ENCODE measurements at places on chromosomes 3 and 15.

GRCh38 chr15:57732526-57733331 lies 26.2 kb downstream of the POLR2M start:
- peak; percentile 21 for DNase-seq

GRCh38 chr15:98683831-98684230 lies 35.5 kb downstream of the IGF1R start:
- DNase-seq: no peak

GRCh38 chr3:108021131-108021530 lies 69.7 kb downstream of the CD47 start:
- no peak for DNase-seq

DNA sequence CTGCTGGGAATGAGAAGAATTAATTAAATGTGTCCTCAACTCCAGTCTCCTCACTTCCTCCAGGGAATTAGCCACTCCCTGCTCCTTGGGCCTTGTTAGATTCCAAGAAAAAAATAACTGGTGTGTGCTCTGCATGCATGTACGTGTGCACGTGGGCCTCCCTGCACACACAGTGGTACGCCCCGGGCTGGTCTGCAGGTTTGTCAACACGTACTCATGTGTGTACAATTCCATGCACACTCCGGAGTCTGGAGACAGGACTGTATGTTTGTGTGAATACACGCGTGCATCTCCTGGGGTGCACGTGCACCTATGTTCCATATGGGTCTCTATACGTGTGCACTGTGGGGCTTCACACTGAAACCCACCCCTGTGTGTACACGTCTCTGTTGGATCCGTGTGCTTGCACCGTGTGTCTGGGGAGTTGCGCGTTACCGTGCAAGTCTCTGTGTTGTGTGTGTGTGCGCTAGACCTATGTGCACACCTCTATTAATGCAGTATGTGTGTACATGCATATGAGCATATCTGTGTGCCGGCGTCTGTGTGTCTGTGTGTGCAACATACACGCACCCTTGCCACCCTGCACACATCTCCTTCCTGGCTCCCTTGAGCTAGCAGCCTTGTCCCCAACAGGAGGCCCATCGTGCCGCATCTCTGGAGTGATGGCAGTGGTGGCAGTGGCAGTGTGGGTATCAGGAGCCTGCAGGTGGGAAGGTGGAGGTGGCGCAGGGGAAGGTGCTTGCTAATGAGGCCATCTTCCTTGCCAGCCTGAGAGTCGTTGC lies 210.1 kb downstream of the TBC1D2B start:
- DNase-seq: no peak

- DNase-seq: no peak
Measured at GRCh38 chr15:75354454-75354853, 7.6 kb downstream of the NEIL1 start.

DNA sequence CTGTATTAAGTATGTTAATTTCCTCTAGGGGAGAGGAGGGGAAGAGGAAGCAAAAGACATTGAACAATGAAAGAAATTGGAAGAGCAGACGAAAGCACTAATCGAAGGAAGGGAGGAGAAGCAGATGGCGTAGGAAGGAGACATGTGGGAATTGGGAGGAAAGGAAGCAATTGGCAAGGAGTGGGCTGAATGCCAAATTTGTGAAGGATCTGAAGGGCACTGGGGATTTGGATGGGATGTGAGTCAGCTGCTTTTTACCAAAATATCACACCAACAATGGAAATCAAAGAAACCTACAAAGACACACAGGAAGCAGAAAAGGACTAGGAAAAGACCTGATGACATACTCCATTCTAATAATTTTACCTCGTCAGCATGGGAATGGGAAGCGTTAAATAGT lies 1029.8 kb downstream of the ROBO1 start:
- no peak for DNase-seq

GRCh38 chr15:50873935-50874361 lies 34.5 kb upstream of the AP4E1 start:
- no peak for DNase-seq

GRCh38 chr3:44074181-44074580 lies 167.5 kb upstream of the TOPAZ1 start:
- no peak for DNase-seq

GRCh38 chr3:120113128-120114116 lies 19.2 kb upstream of the GSK3B start:
- DNase-seq: no peak

GRCh38 chr15:101085311-101085700 lies 166.1 kb downstream of the LRRK1 start:
- DNase-seq: no peak

GRCh38 chr3:172201870-172202236 lies 162.5 kb downstream of the FNDC3B start:
- DNase-seq: no peak

- DNase-seq: no peak
Measured at GRCh38 chr15:71752604-71753289, 57.6 kb upstream of the NR2E3 start.

GRCh38 chr3:46419816-46420215 lies 12.8 kb downstream of the CCRL2 start:
- DNase-seq: no peak

DNA sequence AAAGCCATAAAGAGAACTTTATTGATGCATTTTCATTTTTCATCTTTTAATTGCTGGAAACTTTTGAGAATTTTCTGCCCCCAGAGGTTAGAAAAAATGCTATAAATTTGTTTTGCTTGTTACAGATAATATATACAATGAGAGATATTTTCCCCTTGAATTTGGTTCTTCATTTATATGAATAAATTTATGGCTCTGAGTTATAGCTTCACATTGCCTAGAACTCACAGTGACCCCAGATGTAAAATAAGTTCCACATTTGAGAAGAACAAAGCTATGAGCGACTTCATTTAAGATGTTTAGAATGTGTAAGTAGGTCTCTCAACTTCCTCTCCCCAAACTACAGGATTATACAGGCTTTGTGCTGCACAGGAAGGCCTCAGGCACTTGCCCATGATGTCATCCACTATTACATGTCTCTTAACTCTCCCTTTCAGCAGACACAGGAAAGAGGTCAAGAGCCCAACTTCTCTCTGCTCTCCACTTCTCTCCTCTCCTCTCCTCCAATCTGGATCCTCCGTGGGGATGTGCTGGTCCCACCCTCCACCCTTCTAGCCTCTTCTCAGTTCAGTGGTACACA lies 92.8 kb downstream of the DUT start:
- no peak for DNase-seq

GRCh38 chr3:134846911-134847317 lies 51.9 kb downstream of the EPHB1 start:
- DNase-seq: no peak

GRCh38 chr15:62050115-62050514 lies 10.1 kb downstream of the VPS13C start:
- no peak for DNase-seq

DNA sequence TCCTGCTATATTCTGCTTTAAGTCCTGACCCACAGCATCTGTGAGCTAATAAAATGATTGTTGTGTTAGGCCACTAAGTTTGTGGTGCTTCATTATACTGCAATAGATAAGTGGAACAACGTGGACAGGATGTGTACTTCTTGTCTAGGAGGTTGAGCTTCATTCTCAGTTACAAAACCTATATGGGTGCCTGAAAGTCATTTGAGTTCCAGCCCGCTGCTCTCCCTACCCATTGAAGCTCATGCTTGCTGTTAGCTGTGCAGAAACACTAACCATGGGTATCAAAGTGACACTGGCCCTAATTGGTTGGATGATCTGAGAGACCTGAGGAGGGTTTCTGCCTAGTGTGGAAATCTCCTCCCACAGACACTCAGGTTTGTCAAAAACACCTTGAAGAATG lies 357.2 kb downstream of the PDCD6IP start:
- DNase-seq: no peak

GRCh38 chr3:32586356-32586755 lies 15.7 kb upstream of the DYNC1LI1 start:
- DNase-seq: no peak

GRCh38 chr3:131193641-131194238 lies 167.1 kb downstream of the NEK11 start:
- no peak for DNase-seq

DNA sequence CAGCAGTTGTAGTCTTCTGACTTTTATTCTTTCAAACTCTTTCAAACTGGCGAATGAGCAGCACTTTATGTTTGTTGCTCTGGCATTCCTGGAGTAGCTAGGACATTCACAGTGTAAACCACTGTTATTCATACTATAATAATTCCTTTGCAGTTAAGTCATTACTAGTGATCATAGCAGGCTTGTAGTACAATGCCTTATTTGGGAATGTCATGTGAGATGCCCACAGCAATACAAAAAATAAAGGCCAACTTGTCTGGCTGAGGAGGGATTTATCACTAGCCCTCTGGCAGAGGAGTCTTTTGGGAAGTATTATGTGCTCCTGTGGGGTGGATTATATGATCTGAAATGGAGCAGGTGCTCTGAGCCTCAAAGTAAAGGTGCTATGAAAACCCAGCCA lies 197.2 kb downstream of the VGLL3 start:
- no peak for DNase-seq

DNA sequence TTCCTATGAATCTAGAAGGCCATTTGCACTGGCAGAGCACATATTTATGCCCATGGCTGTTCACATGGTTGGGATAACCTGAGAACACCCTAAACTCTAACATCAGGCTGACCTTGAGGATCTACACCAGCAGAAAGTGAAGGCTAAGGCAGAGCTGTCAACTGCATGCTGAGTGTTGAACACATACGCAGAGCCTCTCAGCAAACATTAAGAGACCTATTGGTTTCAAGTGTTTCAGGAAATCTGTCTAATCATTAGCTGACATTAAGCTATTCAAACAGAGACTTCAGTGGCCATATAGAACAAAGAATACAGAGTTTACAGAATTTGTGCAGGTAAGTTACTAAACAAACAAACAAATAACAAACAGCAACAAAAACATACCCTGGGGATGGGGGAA lies 16.1 kb upstream of the SEC61A1 start:
- no peak for DNase-seq

GRCh38 chr3:16102905-16103364 lies 71.5 kb upstream of the GALNT15 start:
- DNase-seq: no peak
